ENCODE measurements at places on chromosomes 1 and 21.

DNA sequence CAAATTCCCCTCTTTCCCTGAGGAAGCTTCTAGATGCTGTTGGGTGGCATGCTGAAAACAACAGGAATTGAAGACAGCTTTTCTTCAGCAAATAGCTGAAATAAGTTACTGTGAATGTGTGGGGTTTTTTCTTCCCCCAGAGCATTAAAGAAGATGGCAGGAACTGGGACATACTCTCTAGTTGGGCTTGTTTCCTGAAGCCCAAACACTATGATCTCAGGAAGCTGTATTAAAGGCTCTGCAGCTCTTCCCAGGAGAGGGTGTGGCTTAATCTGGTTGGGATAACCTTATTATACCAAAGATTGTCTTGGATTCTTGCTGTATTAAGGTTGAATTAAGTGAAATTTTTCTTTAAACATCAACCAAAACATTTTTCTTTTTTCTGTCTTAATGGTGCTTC lies 64.9 kb upstream of the LMO4 start:
- no peak for DNase-seq

DNA sequence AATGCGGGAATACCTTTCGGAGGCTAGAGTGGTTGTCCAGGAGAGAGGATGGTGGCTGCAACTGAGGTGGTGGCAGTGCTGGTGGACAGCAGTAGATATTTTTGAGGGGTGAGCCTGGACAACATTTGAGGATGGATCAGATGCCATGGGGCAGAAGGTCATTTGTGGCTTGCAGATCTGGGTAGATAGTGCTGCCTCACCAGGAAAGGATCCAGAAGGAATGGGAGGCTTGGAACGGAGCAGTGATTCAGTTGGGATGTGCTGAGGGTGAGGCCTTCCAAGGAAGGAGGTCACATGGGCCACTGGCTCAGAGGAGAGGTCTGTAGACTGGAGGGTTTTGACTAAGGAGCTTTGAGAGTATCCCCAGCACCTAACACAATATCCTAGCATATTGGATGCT lies 110.8 kb upstream of the KAZN start:
- DNase-seq, result no peak

DNA sequence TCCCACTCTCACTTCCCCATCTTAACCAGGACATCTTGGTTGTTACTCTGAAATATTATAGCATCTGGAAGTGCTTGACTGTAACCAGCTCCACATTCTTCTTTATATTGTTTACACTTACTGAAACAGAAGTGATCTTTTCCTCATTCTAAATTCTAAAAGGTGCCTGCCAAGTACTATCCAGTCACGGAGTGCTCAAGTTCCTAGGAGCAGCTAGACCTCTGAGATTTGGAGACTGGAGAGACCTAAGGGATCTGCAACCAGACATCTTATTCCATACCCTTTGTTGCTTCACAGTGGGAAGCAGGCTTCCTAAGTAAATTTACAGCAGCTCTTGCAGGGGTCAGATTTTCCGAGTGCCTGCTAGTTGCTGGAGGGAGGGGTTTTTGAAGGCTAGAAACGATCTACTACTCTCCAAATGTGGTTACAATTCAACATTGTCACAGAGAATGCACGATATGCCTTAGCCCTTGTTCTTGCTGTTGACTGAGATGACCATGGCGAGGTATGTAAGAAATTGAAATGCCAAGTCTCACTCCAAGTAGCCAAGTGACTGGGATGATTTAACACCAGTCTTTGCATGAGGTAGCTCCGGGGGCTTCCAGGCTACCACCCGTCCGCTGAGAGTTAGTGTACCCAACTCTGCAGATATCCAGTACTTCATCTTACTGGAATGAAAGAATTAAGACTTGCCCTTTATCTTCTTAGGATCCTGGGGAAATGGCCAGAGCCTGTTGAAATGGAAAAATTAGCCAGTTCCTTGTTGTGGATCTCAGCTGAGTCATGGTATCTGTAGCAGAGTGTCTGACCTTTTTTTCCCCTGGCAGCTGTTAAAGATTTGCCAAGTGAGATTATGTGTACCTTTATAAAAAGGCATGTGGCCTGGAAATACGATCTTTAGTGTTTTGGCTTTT lies 150.8 kb downstream of the MAST2 start:
- no peak for DNase-seq

DNA sequence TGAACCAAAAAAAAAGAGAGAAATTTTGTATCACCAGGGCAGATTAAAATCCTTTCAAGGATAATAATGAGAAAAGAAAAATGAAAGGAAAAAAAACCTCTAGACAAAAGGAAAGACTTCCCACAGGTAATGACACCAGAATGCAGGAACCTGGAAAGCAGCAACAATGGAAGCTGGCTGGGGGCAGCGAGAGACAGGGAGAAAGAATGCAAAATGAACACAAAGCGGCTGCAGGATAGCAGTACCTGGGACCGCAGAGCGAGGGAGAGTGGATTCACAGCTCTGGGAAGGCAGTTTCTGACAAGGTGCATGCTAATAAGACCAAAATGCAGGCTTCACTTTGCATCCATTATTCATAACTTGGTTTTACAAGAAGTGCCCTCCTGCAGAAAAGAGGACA lies 349.0 kb downstream of the SIPA1L2 start:
- DNase-seq, result no peak

- DNase-seq, result no peak
Observed at GRCh38 chr1:33030575-33030974, 6.1 kb downstream of the AK2 start.

- DNase-seq, result no peak
Observed at GRCh38 chr1:153507926-153508583, 27.7 kb downstream of the S100A6 start.

- DNase-seq, result no peak
Observed at GRCh38 chr1:19081218-19081893, 124.9 kb upstream of the IFFO2 start.

- no peak for DNase-seq
Observed at GRCh38 chr1:51583532-51583931, 33.4 kb upstream of the OSBPL9 start.

DNA sequence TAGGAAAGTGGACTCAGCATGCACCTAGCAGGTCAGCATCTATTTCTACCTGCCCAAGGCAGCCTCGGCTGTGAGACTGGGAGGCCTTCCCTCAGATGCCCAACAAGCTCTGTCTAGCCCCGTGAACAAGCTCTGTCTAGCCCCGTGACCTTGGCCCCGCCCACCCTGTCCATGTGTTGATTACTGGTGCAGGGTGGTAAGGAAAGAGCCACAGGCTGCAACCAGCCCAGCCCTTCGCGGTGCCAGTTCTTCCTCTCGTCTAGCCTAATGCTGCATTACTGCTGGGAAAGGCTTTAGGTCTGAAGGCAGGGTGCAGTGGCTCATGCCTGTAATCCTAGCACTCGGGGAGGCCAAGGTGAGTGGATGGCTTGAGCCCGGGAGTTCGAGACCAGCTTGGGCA lies 2.2 kb downstream of the GPR153 start:
- no peak for DNase-seq

DNA sequence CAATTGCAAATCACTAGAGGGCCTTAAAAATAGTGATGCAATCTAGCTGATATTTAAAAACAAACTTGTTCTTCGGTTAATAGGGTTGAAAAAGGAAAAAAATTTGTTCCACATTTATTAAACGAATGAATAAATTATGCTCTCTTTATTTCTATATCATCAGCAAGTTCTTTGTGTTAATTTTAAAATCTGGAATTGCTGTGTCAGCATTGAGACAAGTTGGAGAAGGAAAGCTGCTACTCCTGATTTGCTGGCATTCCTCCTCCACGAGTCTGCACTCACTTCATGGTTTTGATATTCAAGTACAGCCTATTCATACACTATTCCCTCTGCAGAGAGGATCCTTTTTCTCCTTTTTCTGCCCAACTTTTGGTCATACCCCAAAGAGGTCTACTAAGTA lies 117.6 kb downstream of the MRPL39 start:
- no peak for DNase-seq

Data from GDM1 (cell line).